ENCODE measurements at places on chromosomes 11 and 22.

- DNase-seq, result no peak
These were observed 9.8 kb downstream of the ATG16L2 start for GRCh38 chr11:72824020-72824419.

- no peak for DNase-seq
These were observed 53.0 kb downstream of the SCUBE1 start for GRCh38 chr22:43289976-43290721.

- no peak for DNase-seq
These were observed 30.9 kb downstream of the MOB2 start for GRCh38 chr11:1455763-1456060.

GRCh38 chr11:42422090-42422489, 889.7 kb upstream of the API5 start:
- DNase-seq, result no peak

DNA sequence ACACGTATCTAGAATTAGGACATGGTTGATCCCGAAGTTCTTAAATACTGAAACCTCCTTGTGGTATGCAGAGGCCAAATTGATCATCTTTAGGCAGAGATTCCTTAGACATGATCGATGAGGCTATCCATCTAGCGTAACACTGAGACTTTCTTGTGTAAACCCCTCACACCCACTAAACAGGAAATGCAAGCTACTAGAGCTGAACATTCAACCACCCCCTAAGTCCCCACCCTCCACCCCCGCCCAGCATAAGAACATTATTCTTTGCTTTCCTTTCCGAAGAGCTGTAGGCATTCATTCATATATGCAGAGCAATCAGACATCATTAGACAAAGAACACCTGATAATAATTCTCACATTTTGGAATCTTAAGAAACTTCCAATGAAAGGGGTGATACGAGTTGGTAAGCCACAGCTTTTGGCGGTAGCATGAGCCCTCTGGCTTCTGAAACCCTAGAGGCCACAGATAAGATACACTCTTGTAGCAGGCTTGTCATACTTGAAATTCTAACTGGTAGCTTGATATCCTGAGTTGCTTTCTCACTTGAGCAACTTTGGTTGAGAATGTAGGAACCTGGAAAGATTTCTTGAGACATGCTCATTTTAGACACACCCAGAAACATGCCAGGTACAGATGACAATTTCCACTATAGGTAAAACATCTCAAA, 42.2 kb downstream of the FLI1 start:
- no peak for DNase-seq

- DNase-seq, result no peak
These were observed 268.4 kb downstream of the ETS1 start for GRCh38 chr11:128318856-128319474.

GRCh38 chr11:76249195-76249741, 43.0 kb upstream of the WNT11 start:
- no peak for DNase-seq

DNA sequence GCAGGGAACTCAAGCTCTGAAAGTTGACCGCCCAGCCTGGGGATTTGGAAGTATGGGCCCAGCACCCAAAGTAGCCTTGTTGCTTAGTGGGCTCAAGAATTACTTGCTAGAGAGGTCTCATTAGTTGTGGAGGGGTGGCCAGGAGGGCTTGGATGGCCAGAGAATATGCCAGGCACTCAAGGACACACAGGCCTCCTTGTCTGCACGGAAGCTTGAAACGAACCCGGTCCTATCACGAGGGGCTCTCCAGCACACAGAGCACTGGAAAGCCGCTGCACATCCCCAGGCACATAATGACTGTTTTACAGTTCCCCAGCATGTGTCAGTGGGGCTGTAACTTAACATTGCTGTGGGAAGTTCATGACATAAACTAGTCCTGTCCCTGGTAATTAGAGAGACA, 55.9 kb downstream of the NAT10 start:
- DNase-seq, result no peak

GRCh38 chr11:46667043-46667481, 33.4 kb downstream of the ARHGAP1 start:
- DNase-seq, result no peak

DNA sequence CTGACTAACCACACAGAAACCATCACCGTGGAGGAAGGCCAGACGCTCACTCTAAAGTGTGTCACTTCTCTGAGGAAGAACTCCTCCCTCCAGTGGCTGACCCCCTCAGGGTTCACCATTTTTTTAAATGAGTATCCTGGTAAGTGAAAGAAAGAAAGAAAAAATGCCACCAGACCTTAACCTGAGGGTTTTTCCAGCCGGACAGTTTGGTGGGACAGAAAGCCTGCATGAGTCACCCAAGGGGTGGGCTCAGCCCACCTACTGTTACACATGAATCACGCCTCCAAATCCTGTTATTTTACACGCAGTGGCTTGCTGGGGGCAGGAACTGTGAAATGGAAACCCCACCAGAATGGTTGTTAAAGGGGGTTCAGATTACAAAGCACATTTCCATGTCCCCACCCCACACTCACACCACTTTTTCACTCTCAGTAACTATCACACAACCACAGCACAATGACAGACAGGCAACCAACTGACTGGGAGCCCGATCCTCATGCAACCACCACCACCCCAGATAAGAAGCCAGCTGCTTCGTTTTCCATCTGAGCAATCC, 11.9 kb downstream of the CRTAM start:
- DNase-seq, result no peak

DNA sequence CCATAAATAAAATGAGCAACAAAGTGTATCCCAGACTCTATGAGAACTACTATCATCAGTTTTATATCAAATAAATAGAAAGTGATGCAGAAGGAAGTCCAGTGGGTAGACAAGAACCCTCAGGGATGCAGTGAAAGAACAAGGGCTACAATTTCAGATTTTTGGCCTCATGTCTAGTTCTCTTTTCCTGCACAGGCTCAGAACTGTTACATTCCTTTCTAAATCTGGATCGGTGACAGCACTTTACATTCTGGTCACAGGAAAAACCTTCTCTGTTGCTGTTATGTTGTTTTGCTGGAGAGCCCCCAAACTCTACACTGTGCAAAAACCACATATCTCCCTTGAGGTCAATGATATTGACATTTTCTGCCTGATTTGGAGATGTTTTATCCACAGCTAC, 108.8 kb upstream of the ANO5 start:
- DNase-seq, result no peak

- DNase-seq, result no peak
These were observed 4.5 kb upstream of the MAPK8IP1 start for GRCh38 chr11:45880772-45881570.

DNA sequence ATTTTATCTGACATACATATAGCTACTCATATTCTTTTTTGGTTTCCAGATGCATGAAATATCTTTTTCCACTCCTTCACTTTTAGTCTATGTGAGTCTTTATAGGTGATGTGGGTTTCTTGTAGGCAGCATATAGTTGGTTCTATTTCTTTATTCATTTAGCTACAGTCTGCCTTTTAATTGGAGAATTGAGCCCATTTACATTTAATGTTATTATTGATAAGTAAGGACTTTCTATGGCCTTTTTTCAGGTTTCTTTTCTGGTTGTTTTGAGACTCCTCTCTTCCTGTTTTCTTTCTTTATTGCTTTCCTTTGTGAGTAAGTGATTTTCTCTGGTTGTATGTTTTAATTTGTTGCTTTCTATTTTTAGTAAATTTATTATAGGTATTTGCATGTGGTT, 27.2 kb downstream of the CNTF start:
- DNase-seq, result no peak

DNA sequence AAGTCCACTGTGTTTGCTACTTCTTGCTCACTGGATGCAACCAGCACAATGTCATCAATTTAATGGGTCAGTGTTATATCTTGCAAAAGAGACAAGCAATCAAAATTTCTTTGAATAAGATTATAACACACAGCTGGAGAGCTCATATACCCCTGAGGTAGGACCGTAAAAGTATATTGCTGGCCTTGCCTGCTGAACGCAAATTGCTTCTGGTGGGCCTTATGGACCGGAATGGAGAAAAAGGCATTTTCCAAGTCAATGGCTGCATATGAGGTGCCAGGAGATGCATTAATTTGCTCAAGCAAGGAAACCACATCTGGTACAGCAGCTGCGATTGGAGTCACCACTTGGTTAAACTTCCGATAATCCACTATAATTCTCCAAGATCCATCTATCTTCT, 119.1 kb downstream of the ZNF280B start:
- DNase-seq, result no peak

DNA sequence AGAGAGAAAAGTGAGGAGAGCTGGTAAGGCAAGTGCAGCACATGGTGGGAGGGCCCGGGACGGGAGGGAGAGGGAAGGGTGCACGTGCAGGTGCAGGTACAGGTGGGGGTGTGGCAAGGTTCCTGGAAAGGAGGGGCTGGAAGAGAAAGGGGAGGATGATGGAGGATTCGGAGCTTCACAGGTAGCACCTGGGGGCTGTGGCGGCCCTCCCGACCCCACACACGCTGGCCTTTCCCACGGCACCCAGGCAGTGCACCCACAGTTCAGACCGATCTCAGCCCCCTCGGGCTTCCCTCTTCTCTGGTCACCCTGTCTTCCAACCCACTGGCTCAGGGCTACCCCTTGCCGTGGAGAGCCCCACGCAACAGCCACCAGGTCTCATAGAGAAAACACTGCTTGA, 67.4 kb upstream of the A4GALT start:
- no peak for DNase-seq

- DNase-seq, result no peak
These were observed 260.2 kb upstream of the ISX start for GRCh38 chr22:34805771-34806170.

DNA sequence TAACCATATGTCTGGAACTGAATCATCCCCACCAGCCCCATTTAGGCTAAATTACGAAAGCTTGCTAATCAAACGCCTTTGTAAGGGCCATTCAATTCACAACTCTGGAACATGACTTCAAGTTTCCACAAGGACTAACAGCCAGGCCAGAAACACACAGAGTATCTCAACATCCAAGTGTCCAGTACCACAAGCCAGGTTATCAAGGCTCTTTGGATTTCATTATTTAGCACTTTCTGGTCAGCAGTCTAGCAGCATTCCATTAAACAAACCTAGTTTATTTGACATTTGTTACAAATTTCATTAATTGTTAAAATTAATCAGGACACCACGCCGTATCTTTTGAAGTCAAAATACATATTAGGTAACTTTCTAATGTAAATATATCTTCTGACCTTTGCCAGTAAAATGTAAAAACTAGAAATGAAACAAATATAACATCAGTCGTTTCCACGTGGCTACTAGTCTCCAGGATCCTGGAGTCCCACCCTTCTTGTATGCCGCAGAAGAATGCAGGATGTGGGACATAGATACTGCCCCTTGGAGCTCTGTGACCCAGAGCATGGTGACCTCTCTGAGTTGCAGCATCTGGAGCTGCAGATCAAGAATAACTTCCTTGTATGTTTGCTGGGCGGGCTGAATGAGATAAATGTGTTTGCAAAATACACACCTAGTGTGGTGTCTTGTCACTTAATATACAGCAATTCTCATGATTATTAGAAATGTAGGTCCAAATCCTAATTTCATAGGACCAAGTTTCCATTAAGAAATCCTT, 64.7 kb downstream of the MPPED2 start:
- DNase-seq, result no peak

- DNase-seq, result no peak
These were observed 91.1 kb downstream of the ATXN10 start for GRCh38 chr22:45762545-45763235.

- DNase-seq, result no peak
These were observed 28.1 kb downstream of the FGF4 start for GRCh38 chr11:69746752-69747742.

DNA sequence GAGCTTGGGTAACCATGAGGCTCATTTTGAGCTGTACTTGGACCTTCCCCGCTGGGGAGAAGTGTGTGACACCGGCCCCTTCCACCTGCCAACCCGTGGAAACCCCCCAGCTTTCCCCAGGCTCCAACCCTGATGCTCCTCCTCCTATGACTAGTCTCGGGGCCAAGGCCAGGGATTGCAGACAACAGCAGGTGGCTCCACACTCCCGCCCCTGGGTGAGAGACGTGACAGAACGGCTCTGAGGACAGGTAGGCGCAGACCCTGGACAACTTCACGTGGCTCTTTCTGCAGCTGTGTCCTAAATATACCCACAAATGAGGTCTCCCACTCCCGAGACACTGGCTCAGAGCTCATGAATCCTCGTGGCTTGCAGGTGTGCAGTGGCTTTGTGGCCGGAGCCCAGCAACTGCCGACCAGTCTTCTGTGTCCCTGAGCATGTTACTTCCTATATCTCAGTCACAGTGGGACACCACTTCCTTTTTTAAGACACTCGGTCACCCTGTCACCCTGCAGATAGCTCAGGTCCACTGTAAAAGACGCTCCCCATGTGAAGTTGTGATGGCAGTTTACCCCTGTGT, 55.2 kb downstream of the NECTIN1 start:
- no peak for DNase-seq

GRCh38 chr11:68099057-68099456, 22.1 kb downstream of the CHKA start:
- no peak for DNase-seq

- no peak for DNase-seq
These were observed 591.3 kb downstream of the LRRC4C start for GRCh38 chr11:40867991-40868632.

DNA sequence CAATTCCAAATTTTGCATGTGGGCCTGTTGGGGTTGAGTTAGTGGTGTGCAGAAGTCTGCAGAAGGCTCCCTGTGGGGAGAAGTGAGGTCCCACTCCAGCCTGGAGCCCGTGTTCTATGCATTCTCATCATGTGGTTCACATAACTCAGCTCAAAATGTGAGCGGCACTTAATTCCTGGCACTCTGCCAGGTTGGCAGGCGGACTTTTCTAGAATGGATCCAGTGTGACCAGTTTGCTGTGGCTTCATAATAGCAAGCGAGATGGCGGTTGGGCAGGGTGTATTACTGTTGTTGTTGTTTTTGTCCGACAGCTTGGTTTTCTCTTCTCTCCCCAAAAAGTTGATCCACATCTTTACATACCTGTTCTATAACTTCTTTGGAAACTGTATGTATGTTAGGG, 146.8 kb upstream of the TTC12 start:
- no peak for DNase-seq

DNA sequence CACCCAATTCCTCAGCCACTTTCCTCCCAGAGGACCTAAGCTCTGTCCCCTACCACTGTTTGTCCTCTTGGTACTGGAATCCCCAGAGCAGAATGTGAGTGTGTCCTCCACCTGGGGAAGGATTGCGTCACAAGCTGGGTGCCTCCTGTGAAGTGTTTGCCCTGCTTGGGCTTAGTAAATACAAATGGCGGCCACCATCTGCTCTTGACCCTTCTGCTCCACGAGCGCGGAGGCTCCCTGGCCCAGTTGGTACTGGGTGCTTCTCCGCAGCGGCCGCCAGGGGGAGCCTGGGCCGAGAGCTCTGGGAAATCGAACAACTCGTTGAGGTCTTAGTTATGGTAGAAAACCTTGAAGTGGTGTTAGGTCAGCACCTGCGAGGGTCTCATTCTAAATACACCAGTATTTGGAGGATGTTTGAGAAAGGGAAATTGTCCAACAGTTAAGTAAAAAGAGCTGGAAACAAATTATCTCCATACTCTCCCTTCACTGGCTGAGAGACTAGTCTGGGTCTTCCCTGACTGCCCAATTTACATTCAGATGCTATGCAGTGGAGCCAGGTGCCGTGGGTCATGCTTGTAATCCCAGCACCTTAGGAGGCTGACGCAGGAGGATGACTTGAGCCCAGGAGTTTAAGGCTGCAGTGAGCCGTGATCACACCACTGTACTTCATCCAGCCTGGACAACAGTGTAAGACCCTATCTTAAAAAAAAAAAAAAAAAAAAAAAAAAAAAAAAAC, 74.6 kb upstream of the TEAD1 start:
- DNase-seq, result no peak

GRCh38 chr11:65500387-65501185, 1.7 kb downstream of the MALAT1 start:
- DNase-seq, result no peak

All from RWPE2 (cell line).